ENCODE measurements at places on chromosomes 7 and 10.
A peak's percentile ranks its signal among the peaks of the same experiment; 100 is the strongest.

- peak; percentile 78 for DNase-seq
Observed at GRCh38 chr7:132066761-132067171, 509.5 kb downstream of the PLXNA4 start.

GRCh38 chr10:99926925-99927720 is 82.6 kb downstream of the DNMBP start:
- DNase-seq: peak; percentile 63

DNA sequence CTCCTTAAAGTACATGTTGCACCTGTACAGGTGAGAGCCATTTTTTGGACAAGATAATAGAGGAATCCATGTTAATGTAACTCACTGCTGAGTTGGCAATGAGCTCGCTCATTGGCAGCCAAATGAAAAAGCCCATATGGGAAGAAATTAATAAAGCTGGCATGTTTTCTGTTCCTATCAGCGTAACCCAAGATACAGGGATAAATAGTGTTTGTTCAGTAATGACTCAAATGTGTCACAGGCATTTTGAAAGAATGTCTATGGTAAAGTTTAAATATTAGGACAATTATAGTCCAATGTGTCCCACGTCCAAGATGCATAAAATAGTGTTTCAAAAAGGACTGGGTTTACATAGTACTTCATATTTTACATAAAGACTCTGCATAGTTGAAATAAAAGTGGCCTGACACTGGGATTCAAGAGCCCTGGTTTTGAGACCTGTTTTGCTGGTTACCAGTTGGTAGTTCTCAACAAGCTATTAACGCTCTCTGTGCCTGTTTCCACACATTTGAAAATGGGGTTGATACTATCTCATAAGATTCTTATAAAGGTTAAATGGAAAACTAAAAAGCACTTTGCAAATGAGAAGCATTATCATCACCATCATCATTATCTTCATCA is 49.1 kb downstream of the MTURN start:
- DNase-seq: no peak

DNA sequence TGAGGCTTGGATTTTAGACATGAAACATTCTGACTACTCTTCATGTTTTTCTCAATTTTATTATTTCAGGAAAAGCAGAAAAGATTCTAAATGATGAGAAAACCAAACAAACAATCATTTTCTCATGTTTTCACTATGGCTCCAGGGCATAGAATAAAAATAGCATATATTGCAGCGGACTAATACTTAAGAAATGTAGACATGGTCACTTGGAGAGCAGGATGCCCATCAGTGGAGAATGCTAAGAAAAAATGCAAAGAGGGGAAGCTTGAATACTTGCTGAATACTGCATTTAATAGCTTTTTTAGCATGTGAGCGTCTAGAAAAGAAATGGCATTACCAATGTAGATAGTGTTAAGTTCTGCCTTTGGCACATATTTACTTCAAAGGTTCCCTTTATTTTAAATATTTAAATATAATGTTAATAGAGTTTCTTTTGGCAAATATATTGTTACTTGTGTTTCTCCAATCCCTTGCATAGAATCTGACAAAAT is 107.9 kb downstream of the PPP1R17 start:
- no peak for DNase-seq

DNA sequence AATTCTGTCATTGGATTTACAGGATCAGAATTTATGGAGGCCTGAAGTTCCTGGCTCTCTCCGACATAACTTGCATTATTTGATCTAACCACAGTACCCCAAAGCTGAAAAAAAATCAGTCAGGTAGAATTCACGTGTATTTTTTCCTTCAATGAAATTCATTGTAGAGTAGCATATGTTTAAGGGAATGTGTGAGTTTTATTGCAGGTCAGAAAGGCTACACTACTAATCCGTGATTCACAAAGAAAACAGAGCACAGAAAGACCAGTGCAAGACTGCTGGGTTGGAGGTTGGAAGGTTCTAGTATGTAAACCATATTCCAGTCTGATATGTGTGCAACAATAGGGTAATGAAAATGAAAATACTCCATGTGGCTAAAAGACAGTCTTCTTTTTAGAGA is 247.0 kb upstream of the FERD3L start:
- peak; percentile 86 for DNase-seq

DNA sequence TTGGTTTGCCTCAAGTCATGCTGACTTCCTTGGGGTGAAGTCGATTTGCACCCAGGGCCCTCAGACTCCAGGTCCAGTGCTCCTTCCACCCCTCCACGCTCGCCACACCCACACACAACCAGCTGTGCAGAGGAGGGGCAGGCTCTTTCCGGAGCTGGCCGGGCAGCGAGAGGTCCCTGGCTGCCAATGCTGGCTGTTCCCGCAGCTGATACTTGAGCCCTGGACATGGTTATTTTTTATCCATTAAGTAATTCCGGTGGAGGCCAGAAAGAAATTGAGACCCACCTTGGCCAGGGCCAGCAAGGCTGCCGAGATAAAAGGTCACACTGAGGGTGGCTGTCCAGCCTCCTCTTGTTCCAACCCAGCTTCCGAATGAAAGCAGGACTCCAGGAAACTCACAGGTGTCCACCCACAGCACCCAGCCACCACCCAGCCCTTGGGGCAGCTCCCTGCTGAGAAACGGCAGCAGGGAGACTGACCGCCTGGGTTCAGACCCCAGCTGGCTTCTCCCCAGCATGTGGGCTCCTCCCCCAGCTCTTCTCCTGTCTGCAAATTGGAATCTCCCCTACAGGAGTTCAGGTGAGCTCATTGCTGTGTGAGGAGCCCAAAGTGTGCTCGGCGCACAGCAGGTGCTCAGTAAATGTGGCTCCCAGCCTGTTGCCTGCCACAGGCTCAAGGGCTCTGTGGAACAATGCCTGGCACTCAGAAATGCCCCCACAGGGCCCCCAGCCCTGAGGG is 77.8 kb downstream of the PDGFA start:
- DNase-seq: no peak

GRCh38 chr7:35519971-35520809 is 174.7 kb downstream of the HERPUD2 start:
- peak; percentile 20 for DNase-seq

DNA sequence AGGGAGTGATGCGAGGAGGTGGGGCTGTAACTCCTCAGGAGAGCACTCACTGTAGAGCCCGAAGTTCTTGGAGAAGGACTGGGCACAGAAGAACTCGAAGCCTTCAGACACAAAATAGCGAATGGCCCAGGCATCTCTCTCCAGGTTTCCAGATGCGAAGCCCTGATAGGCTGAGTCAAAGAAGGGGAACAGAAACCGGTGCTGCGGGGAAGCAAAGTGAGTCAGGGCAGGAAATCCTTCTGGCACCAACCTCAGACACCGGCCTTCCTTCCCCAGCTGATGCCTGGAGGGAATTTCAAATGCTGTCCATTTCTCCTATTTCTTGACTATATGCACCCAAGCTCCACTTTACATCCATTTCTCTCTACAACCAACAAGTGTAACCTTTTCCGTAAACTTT is 26.8 kb downstream of the GOT1 start:
- DNase-seq: no peak

DNA sequence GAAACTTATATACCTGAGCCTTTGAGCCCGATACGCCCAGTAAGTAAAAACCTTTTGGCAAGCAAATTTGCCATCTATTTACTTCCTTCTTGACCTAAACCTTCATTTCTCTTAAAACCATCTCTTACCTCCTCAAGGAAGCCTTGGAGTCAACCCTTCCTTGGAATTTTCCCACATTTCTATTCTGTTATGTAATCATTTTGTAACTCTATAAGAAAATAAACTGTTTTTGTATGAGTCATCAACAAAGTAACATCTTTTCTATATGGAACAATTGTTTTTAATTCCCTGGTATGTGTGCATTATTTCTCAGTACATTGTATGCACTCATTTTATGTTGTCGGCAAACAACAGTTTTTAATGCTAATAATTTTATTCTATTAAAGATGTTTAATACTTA is 162.0 kb downstream of the TEX36 start:
- no peak for DNase-seq

DNA sequence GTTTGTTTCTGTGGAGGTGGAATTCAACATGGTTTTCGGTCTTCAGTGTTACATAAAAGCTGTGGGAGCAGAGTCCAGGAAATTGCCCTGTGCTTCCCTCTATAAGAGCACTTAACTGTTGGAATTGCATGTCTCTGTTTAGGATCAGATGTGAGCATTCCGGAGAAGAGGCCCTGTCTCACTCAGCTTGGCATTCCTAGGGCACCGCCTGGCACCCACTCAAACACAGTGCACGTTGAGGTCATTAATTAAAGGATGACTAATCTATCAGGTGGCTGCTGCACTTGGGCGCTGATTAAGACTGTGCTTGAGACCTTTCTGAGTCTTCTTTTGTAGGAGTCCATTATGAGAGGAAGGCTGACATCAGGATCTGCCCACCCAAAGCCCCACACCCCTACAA is 82.8 kb upstream of the VIPR2 start:
- DNase-seq: no peak

GRCh38 chr7:87127019-87127418 is 25.2 kb upstream of the DMTF1 start:
- no peak for DNase-seq

- peak; percentile 20 for DNase-seq
Observed at GRCh38 chr10:29443745-29444523, 155.1 kb downstream of the LYZL1 start.

- no peak for DNase-seq
Observed at GRCh38 chr7:26167303-26167934, 15.4 kb downstream of the NFE2L3 start.

DNA sequence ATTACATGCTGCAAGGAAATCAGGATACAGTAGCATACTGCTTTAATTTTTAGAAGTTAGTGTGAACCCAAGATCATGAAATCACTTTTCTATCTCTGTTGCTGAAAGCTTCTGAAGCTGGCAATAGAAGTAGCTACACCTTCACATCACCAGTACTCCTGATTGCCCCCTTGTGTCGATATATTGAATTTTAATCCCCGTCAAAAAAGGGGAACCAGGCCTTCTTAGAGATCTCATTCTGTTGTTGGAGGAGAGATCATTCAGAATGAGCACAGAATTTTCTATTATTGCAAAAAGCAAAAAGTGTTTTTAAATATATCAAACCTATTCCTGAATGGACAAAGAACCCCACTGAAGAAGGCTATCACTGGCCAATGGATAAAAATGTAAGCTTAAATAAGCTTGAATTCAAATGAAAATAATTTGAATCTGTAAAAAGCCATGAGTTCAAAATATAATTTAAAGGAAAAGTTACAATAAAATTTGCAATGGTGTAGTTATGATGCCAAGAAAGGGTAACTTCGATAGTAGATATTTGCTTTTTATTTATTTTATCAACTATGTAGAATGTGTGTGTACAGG is 39.7 kb upstream of the TEX47 start:
- DNase-seq: peak; percentile 2

DNA sequence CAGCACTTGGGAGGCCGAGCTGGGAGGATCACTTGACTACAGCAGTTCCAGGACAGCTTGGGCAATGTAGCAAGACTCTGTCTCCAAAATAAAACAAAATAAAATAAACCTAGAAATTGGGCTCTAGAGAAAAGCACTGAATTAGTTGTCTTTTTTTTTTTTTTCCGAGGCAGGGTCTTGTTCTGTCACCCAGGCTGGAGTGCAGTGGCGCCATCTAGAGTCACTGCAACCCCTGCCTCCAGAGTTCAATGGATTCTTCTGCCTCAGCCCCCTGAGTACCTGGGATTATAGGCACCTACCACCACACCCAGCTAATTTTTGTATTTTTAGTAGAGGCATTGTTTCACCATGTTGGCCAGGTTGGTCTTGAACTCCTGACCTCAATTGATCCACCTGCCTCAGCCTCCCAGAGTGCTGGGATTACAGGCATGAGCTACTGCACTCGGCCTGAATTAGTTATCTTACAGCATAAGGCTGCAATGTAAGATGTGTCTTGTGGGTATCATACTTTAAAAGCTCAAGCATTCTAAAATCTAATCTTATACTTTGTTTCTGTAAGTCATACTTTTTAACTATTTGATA is 12.8 kb downstream of the MEIG1 start:
- no peak for DNase-seq

DNA sequence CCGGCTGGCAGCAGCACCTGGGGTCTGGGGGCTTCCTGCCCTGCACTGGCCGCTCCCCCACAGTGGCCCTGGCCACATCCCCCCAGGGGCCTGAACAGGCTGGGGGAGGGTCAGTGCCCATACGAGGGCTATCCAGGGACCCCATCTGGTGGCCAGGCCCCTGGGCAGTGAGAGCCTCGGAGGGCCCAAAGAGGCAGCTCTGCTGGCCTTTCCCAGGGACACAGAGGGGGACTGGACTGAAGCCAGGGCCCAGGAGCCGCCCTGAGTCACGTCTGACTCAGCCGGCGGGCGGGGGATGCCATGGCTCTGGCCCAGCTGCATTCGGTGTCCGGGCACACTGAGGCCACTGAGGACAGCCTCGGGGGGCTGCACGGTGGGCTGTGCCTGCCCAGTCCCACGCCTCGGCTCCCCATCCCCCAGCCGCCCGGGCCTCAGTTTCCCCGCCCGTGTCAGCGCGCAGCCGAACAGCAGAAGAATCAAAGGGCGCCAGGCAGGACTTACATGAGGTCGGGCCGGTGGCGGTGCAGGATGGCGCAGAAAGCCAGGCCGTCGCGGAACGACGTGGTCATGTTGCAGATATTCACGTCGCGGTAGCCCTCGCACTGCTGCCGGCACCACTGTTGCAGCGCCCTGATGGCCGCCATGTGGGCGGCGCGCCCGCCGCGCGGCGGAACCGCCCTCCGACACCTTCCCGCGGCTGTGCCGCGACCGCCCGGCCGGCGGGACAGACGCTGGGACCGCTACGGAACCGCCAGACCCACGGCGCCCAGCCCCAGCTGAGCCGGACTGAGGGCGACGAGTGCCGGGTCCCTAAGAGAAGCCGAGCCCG is at the start of gene MICALL2:
Gene MICALL2, minus strand, starts transcription at position 788 of the 829 bp plus-strand sequence. Its CDS starts 144 bp downstream, at position 644.
- peak; percentile 71 for DNase-seq

GRCh38 chr7:3141326-3141725 is 97.7 kb upstream of the CARD11 start:
- DNase-seq: no peak

DNA sequence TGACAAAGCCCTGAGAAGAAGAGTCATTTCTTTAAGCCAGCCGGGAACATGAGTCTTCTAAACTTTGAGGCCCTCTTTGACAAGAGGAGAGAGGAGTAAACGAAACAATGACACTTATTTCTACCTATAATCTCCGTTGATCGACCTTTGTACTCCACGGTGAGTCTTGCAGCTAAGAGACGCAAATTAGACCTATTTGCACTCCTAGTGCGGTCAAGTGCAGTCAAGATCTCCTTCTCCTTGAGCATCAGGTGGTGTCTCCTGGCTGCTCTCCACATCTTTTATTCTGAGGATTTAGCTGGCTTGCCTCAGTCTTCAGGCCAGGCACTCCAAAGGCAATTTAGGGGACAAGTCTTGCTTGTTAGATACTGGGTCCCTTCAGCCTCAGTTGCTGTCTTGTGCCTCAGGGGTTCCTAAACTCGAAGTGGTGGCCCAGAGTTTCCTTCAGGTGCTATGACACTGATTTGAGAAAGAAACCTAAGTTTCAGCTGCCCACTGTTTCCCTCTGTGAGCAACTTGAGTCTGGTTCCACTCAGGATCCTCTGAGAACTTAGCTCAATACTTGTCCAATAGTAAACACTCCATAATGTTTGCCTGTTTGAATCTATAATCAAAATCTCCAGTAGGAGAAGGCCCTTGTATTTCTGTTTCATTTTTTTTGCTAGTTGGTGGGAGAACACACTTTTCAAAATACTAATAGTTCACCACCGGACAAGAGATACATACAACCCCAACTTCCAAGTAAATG is 312.9 kb downstream of the RNLS start:
- DNase-seq: no peak

Measured in astrocyte (in vitro differentiated cells and primary cell).